Activated naive CD8-positive, alpha-beta T cell treated with anti-CD3 and anti-CD28 coated beads for 36 hours (primary cell): ENCODE measurements at places on chromosomes 16 and 17.

DNA sequence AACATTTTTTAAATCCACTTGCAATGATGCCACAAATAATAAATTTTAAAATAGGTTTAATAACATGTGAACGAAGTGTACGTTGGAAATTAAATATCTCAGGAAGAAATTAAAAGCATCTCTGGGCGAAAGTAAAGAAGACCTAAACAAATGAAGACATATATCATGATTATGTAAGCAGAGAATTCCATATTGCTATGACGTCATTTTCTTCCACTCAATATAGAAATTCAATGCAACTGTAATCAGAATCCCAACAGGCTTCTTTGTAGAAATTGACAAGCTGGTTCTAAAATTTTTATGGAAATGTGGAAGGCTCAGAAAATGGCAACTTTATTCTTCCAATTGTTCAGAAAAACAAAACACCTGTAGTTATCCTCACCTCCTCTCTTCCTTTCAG is 33.8 kb upstream of the RBFOX3 start:
- H3K36me3 ChIP-seq = no peaks in the 10 kb centered on the region
- H3K4me3 ChIP-seq = no peak overlapping the region
- H3K27me3 ChIP-seq = peaks cover 22% of the 10 kb centered on the region
- no peak for DNase-seq

GRCh38 chr17:60127068-60128064 is 22.4 kb upstream of the CA4 start:
- no peak for DNase-seq
- H3K27me3 ChIP-seq = no peaks in the 10 kb centered on the region

DNA sequence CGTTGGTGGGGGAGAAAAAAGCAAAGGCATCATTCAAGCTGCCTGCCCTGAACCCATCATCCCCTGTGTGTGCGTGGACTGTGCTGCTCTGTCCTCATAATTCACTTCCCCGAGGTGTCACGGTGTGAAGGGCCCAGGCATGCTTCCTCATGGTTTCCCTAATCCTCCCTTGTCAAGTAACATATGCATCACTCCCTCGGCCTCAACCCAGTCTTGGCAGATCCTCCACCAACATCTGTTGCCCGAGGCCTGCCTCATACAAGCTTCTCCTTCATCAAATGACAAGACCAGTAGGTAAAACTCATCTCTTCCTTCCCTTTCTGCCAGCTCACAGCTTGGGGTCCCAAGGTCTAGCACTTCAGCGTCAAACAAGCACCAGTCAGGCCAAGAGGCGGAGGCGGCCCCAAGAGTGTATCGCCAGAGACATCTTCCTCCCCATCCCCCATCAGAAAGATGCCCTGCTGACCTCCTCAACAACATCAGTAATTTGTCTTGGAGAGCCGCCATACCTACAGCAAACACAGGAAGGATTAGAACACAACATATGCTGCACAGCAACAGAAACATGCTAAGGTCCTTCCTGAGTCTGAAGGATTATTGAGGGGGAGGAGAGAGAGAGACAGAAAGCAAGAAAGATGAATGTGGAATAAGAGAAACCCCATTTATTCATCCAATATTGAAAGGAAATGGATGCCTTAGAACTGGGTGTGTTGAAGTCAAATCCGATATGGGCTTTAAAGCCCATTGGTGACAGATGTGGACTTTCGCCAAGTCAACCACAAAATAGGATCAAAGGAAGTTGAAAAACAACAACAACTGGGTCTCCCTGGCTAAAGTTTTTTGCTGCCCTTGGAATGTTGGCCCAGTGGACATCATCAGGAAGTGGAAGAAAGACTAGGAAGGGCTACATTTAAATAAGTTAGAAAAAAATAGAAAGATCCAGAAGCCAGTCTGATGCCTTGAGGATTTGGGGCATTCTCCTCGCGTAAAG is 38.4 kb downstream of the SOX9 start:
- no peak overlapping the region for H3K4me3 ChIP-seq
- no peaks in the 10 kb centered on the region for H3K36me3 ChIP-seq
- H3K27me3 ChIP-seq = no peaks in the 10 kb centered on the region
- no peak overlapping the region for H3K27ac ChIP-seq

GRCh38 chr17:4949321-4950074 is 1.2 kb upstream of the PFN1 start:
- peaks cover 34% of the 10 kb centered on the region for H3K4me1 ChIP-seq
- peaks cover 16% of the 10 kb centered on the region for H3K27me3 ChIP-seq
- H3K36me3 ChIP-seq = peaks cover 39% of the 10 kb centered on the region
- H3K4me3 ChIP-seq = peak overlapping the region; percentile 94
- DNase-seq = peak; percentile 80

DNA sequence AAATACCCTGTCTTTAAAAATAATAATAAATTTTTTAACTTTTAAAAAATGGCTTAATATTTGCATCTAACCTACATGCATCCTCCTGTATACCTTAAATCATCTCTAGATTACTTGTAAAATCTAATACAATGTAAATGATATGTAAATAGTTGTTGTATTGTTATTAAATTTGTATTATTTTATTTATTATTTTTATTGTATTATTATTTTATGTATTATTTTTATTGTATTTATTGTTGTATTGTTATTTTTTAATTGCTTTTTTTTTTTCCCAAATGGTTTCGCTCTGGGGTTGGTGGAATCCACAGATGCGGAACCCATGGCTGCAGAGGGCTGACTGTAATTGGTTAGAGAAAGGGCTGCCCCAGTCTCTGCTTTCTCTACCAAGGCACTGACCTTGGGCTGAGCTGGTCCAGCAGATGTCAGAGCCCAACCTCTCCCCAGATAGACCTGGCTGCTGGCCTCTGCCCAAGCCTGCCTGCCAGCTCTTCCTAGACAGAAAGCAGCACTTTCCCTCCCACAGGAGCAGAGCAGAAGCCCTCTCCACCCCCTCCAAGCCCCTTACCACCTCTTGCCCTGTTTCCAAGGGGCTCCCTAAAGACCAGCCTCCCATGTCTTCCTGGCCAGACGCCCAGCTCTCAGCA is 183.8 kb downstream of the GSG1L start:
- no peaks in the 10 kb centered on the region for H3K4me1 ChIP-seq
- no peak for DNase-seq
- H3K27ac ChIP-seq = no peak overlapping the region
- H3K4me3 ChIP-seq = no peak overlapping the region

DNA sequence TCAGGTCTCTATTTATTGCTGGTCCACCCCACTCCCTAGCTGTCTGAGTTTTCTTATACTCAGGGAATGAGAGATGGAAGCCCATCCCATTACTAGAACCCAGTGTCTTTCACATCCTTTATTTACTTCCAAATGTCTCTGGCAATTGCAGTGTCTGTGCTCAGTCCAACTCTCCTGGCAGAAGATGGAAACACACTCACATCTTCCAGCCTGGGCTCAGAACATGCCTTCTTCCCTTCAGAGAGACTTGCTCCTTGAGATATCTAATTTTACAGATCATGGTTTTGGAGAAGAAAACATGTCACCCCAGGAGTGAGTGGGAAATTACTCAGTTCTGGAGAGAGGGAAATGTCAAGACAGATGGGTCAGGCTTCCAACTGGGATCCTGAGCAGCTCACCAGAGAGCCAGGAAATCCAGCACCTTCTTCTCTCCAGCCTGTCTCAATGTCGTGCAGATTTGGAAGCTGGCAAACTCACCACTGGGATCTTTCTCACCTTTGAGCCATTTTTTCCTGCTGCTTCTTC is 494.4 kb downstream of the HS3ST4 start:
- no peaks in the 10 kb centered on the region for H3K36me3 ChIP-seq
- no peak overlapping the region for H3K27ac ChIP-seq
- no peak for DNase-seq
- no peak overlapping the region for H3K4me3 ChIP-seq

DNA sequence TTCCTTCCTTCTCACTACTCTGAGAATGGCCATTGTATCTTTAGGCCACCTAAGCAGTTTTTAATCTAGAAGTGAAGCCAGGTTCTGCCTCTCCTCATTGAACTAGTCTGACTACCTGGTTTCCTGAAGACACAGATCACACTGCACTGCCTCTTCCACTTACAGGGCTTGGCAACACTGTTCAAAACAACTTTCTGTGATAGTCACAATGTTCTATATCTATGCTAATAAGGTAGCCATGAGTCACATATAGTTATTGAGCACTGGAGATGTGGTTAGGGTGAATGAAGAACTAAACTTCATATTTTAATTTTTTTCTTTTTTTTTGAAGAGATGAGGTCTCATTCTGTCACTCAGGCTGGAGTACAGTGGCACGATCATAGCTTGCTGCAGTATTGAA is 26.9 kb downstream of the RND2 start:
- no peak for DNase-seq
- H3K4me1 ChIP-seq = no peaks in the 10 kb centered on the region
- peaks cover 51% of the 10 kb centered on the region for H3K36me3 ChIP-seq
- no peak overlapping the region for H3K4me3 ChIP-seq

DNA sequence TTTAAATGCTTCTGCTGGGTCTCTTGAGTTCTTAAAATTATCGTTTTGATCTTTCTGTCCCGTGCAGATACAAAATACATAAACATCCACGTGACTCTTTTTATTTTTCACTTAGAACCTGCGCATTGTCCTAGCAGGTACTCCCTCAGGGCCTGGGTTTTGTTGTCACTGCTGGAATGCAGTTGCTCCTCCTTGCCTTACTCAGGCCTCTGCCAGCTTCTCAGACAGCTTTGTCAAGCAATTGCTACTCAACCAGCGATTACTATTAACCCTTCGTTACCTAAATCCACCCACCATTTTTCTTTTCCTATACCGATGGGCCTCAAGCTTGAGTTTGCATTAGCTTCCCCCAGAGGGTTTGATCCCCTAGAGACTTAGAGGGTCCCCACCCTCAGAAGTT is 405.9 kb upstream of the RBFOX1 start:
- no peak overlapping the region for H3K4me3 ChIP-seq
- H3K36me3 ChIP-seq = no peaks in the 10 kb centered on the region
- H3K27ac ChIP-seq = no peak overlapping the region
- DNase-seq = no peak
- no peaks in the 10 kb centered on the region for H3K4me1 ChIP-seq

GRCh38 chr16:48235556-48236136 is 8.5 kb upstream of the LONP2 start:
- H3K36me3 ChIP-seq = no peaks in the 10 kb centered on the region
- H3K27me3 ChIP-seq = no peaks in the 10 kb centered on the region
- no peak overlapping the region for H3K4me3 ChIP-seq
- H3K4me1 ChIP-seq = peaks cover 17% of the 10 kb centered on the region
- no peak for DNase-seq

DNA sequence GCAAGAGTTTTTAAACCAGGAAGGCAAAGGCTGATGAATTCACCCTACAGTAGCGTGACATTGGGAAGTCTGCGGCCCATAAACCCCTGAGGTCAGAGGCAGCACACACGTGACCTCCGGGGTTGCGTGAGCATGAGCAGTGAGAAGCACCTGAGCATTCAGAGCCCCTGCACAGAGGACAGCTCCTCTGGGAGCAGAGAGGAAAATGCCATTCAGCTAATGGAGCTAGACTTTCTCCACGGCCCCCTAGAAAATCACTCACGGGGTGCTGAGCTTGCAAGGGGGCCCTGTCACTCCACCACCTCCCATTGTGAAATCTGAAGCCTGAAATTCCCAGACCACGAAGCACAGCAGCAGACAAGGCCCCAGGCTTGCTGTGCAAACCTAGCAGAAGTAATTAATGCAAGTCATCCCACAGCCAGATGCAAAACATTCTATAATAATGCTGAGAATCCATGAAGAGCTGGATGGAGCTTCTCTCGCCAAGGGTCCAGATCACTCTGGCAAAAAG is 114.9 kb upstream of the RCVRN start:
- no peak overlapping the region for H3K27ac ChIP-seq
- no peaks in the 10 kb centered on the region for H3K36me3 ChIP-seq
- DNase-seq = no peak
- no peak overlapping the region for H3K4me3 ChIP-seq
- H3K27me3 ChIP-seq = no peaks in the 10 kb centered on the region

DNA sequence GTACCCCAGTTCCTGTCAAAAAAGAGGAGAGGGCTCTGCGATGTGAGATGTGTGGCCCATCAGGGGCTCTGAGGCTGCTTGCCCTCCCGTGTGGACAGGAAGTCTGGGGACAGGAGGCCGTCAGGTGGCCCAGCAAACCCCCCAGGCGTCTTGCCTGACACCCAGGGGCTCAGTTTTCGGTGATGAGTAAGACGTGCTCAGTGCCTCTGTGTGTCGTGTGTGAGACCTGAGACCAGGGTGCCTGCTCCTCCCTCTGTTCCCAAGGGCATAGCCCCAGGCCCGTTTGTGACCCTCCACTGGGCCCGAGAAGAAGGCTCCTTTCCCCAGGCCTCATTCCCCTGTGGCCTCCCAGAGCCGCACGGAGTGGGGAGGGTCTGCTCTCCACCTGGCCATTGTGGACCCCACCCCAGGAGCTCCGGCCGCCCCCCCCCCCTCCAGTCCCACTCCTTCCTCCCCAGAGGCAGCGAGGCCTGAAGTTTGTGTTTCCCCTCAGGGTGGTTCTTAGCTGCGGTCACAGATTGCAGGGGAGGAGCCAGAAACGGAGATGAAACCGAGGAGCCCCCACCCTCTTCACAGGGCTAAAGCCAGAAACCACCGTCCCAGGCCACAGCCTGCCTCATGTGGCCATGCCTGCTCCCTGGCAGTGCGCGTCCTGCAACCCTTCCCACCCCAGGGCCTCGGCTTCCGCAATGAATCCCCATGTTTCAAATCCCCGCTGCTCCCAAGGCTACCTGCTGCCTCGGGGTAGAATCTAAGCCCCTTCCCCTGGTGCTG is 4.9 kb upstream of the ACTG1 start:
- peaks cover 14% of the 10 kb centered on the region for H3K4me1 ChIP-seq
- no peaks in the 10 kb centered on the region for H3K36me3 ChIP-seq
- no peaks in the 10 kb centered on the region for H3K27me3 ChIP-seq
- H3K4me3 ChIP-seq = peak overlapping the region; percentile 52

DNA sequence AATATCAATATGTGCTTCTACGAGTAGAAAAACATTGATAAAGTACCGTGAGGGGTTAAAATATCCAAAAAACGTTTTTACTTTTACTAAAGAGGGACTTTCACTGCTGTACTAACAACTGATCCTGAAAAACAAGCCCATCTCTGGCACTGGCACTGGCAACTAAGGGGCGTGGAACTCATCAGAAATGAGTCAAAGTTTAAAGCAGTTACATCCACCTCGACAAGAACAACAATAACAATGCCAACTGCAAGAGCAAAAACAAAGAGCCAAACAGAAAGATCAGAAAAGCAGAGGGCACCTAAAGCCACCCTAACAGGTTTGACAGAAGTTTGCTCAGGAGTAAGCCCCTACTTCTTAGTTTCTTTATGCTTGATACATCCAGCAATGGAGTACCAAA is 13.1 kb downstream of the MBTPS1 start:
- H3K27ac ChIP-seq = no peak overlapping the region
- H3K27me3 ChIP-seq = no peaks in the 10 kb centered on the region
- peaks cover 44% of the 10 kb centered on the region for H3K4me1 ChIP-seq

- H3K4me1 ChIP-seq = peaks cover 65% of the 10 kb centered on the region
- peaks cover 10% of the 10 kb centered on the region for H3K36me3 ChIP-seq
- H3K4me3 ChIP-seq = peak overlapping the region; percentile 55
- no peaks in the 10 kb centered on the region for H3K27me3 ChIP-seq
- peak overlapping the region; percentile 97 for H3K27ac ChIP-seq
- DNase-seq = no peak
These were observed 11.7 kb upstream of the SREBF1 start for GRCh38 chr17:17848311-17849082.

- H3K27ac ChIP-seq = no peak overlapping the region
- no peaks in the 10 kb centered on the region for H3K36me3 ChIP-seq
- no peaks in the 10 kb centered on the region for H3K27me3 ChIP-seq
- H3K4me3 ChIP-seq = no peak overlapping the region
These were observed 31.8 kb downstream of the CDRT15L2 start for GRCh38 chr17:20611309-20611708.

GRCh38 chr17:44002141-44002848 is 2.1 kb upstream of the NAGS start:
- H3K27ac ChIP-seq = no peak overlapping the region
- peaks cover 13% of the 10 kb centered on the region for H3K4me1 ChIP-seq
- H3K4me3 ChIP-seq = no peak overlapping the region
- no peak for DNase-seq

GRCh38 chr16:85625053-85625452 is 11.9 kb downstream of the GSE1 start:
- H3K27me3 ChIP-seq = no peaks in the 10 kb centered on the region
- H3K36me3 ChIP-seq = peaks cover 15% of the 10 kb centered on the region
- H3K27ac ChIP-seq = no peak overlapping the region
- no peak overlapping the region for H3K4me3 ChIP-seq
